ENCODE measurements at places on chromosomes 5 and 9.

DNA sequence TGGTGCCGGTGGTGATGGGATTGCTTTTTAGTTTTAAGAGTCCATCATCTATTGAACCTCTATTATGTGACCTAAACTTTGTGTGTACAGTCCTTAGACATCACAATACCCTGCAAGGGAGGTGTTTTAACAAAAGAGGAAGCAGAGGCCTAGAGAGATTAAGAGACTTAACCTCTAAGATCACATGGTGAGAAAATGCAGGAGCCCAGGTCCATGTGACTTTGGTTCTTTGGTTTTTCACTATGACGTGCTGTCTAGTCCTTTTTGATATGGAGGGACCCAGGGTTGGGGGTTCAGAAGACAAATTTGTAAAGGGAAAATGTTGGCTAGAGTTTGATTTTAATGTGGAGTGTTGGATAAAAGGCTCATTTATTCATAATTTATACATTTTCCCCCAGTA lies 34.1 kb upstream of the TRMT10B start:
- H3K36me3 ChIP-seq = no peaks in the 10 kb centered on the region
- H3K27me3 ChIP-seq = peaks cover 20% of the 10 kb centered on the region
- no peaks in the 10 kb centered on the region for H3K4me1 ChIP-seq
- H3K4me3 ChIP-seq = no peak overlapping the region
- no peak for DNase-seq

- peaks cover 56% of the 10 kb centered on the region for H3K36me3 ChIP-seq
- peaks cover 7% of the 10 kb centered on the region for H3K4me1 ChIP-seq
- H3K4me3 ChIP-seq = no peak overlapping the region
- H3K27ac ChIP-seq = no peak overlapping the region
Observed at GRCh38 chr9:92648474-92648971, 21.4 kb downstream of the IPPK start.

GRCh38 chr5:151406322-151406947 lies 41.0 kb upstream of the SLC36A1 start:
- H3K4me3 ChIP-seq = no peak overlapping the region
- peaks cover 4% of the 10 kb centered on the region for H3K4me1 ChIP-seq
- H3K36me3 ChIP-seq = no peaks in the 10 kb centered on the region

DNA sequence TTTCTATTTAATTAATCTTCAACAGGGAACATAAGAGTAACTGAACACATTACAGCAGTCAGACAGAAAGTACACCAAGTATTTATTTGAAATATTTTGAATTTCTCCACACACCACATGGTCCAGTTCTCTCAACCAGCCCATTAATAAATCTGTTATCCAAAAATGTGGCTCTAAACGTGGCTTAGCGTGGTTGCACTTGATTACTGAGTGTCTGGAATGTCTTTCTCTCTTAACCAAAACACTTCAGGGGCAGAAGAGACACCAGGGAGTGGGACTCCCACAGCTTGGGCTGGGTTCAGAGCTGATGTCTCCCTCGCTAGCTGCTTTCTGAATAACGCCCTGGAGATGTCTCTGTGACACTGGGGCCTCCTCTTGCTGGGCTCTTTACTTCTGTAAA lies 52.6 kb upstream of the FANCC start:
- H3K4me3 ChIP-seq = no peak overlapping the region
- DNase-seq = no peak
- H3K36me3 ChIP-seq = no peaks in the 10 kb centered on the region
- H3K27me3 ChIP-seq = peaks cover 8% of the 10 kb centered on the region
- peaks cover 46% of the 10 kb centered on the region for H3K4me1 ChIP-seq
- H3K27ac ChIP-seq = peak overlapping the region; percentile 71

DNA sequence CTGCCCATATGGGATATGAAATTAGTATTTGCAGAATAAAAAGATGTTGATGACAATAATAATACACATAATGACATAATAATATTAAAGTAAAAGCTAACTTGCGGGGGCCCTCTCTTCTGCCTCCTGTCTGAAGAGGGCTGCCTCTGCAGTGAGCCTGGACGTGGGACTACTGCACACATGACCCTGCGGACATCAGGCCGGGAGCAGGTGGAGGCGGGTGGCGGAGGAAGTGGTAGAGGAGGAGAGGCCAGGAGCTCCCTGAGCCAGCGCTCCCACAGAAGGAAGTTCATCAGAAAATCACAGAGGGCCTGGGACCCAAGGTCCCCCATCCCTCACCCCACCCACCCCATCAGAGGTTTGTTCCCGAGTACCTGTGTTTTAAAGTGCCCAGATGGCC lies 60.5 kb downstream of the ROPN1L start:
- no peak overlapping the region for H3K4me3 ChIP-seq
- H3K4me1 ChIP-seq = peaks cover 16% of the 10 kb centered on the region
- no peaks in the 10 kb centered on the region for H3K36me3 ChIP-seq
- no peak for DNase-seq
- no peaks in the 10 kb centered on the region for H3K27me3 ChIP-seq
- H3K27ac ChIP-seq = no peak overlapping the region

DNA sequence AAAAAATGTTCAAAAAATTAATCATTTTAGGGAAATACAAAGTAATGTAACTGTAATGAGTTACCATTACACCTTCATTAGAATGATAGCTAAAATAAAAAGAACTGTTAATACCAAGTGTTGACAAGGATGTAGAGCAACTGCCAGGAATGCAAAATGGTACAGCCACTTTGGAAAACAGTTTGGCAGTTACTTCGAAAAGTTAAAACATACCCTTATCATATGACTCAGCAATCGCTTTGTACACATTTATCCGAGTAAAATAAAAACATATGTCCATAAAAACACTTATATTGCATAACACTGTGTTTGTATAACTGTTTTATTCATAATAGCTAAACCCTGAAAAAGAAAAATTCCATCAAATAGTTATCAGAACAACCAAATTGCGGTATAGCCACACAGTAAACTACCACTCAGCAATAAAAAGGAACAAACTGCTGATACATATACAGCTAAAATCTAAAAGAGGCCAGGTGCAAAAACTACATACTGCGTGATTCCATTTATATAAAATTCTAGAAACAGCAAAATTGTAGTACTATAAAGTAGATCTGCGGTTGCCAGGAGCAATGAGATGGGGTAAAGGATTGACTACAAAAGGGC lies 61.7 kb downstream of the RFX3 start:
- no peak overlapping the region for H3K4me3 ChIP-seq
- DNase-seq = no peak
- H3K27me3 ChIP-seq = no peaks in the 10 kb centered on the region
- peaks cover 17% of the 10 kb centered on the region for H3K36me3 ChIP-seq
- peaks cover 18% of the 10 kb centered on the region for H3K4me1 ChIP-seq

- no peaks in the 10 kb centered on the region for H3K27me3 ChIP-seq
- H3K27ac ChIP-seq = no peak overlapping the region
- no peaks in the 10 kb centered on the region for H3K36me3 ChIP-seq
- peaks cover 16% of the 10 kb centered on the region for H3K4me1 ChIP-seq
- no peak for DNase-seq
Observed at GRCh38 chr5:151719228-151720000, 32.7 kb upstream of the SPARC start.

- no peak overlapping the region for H3K4me3 ChIP-seq
- no peak overlapping the region for H3K27ac ChIP-seq
- H3K36me3 ChIP-seq = no peaks in the 10 kb centered on the region
- no peak for DNase-seq
Observed at GRCh38 chr9:120694559-120694958, 19.7 kb downstream of the MEGF9 start.

- H3K36me3 ChIP-seq = no peaks in the 10 kb centered on the region
- H3K4me1 ChIP-seq = no peaks in the 10 kb centered on the region
- no peak overlapping the region for H3K27ac ChIP-seq
- H3K27me3 ChIP-seq = no peaks in the 10 kb centered on the region
- DNase-seq = no peak
Observed at GRCh38 chr5:162487528-162488525, 420.3 kb downstream of the GABRG2 start.

GRCh38 chr5:96517295-96517694 lies 84.2 kb upstream of the PCSK1 start:
- no peak for DNase-seq
- H3K36me3 ChIP-seq = no peaks in the 10 kb centered on the region
- H3K4me3 ChIP-seq = no peak overlapping the region
- no peak overlapping the region for H3K27ac ChIP-seq
- H3K4me1 ChIP-seq = no peaks in the 10 kb centered on the region

DNA sequence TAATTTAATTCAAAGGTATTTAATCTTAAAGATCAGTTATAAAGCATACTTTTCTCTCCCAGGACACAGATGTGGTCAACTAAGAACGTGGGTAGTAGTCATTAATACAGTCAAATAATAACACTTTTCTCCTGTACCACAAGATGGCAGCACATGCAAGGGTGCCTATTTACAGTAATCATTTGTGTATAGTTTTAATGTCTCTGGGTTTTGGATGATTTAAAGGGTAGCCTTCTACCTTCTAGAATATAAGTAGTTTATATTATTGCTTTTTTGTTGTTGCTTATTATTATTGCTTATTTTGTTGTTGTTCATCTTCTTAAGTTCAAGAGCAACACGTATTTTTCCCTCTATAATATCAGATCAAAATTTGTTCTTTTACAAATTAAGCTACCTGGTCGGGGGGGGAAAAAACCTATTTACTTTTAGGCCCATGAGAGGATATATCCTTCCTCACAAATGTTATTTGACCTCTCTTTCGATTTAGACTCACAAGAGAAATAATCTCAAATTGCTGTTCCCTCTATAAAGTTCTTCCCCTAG lies 59.6 kb upstream of the SLC27A6 start:
- DNase-seq = no peak
- H3K4me3 ChIP-seq = no peak overlapping the region
- H3K27ac ChIP-seq = no peak overlapping the region

GRCh38 chr9:80906728-80907127 lies 782.6 kb downstream of the TLE1 start:
- no peaks in the 10 kb centered on the region for H3K4me1 ChIP-seq
- no peak for DNase-seq
- no peak overlapping the region for H3K27ac ChIP-seq
- no peak overlapping the region for H3K4me3 ChIP-seq
- H3K27me3 ChIP-seq = no peaks in the 10 kb centered on the region

DNA sequence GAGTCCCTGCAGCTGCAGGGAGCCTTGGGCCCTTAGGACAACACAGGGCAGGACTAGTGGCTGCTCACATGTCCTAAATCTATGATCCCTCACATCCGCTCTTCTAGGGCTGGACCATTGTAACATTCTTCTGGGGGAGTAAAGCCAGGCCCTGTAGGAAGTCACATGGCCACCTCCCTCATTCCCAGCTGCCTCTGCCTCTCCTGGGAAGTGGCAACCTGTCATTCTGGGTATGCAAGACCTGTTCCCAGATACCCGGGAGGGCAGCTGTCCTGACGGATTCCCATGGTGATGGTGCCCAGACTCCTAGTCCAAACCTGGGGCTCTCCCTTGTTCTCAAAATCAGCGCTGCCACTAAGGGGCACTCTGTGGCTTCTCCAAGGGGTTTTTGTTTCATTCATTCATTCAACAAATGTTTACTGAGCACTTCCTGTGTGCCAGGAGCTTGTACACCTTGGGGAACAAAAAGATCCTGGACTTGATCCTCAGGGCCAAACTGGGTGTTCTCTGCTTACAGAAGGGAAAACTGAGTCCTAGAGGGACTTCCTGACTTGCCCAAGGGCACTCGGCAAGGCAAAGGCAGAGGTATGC lies 85.6 kb downstream of the PSD2 start:
- H3K4me1 ChIP-seq = peaks cover 29% of the 10 kb centered on the region
- H3K27ac ChIP-seq = peak overlapping the region; percentile 45
- no peak for DNase-seq
- peaks cover 11% of the 10 kb centered on the region for H3K27me3 ChIP-seq

DNA sequence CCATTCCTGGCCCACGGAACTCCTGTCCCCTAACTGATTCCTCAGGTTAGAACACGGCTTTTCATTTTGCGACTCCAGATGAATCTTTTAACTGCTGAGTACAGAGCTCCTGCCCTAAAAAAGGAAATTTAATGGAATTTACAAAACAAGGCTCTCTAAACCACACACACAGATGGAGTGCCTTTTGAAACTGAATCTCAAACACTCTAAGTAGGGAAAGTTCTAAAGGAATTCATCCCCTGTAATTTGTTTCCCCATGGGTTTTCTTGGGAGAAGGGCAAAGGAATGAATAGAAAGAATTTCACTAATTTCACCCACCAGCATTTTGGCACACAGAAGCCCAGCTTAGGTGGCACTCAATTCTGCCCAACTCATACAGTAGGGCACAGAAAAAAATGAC lies 106.5 kb downstream of the THBS4 start:
- no peaks in the 10 kb centered on the region for H3K27me3 ChIP-seq
- H3K36me3 ChIP-seq = peaks cover 28% of the 10 kb centered on the region
- peaks cover 36% of the 10 kb centered on the region for H3K4me1 ChIP-seq
- no peak overlapping the region for H3K4me3 ChIP-seq

- no peak overlapping the region for H3K27ac ChIP-seq
- DNase-seq = no peak
- H3K36me3 ChIP-seq = peaks cover 2% of the 10 kb centered on the region
Observed at GRCh38 chr9:95574176-95574575, 57.4 kb upstream of the PTCH1 start.

GRCh38 chr5:4640795-4641194 lies 499.3 kb upstream of the ADAMTS16 start:
- DNase-seq = no peak
- peaks cover 16% of the 10 kb centered on the region for H3K27me3 ChIP-seq
- no peak overlapping the region for H3K27ac ChIP-seq
- no peak overlapping the region for H3K4me3 ChIP-seq

DNA sequence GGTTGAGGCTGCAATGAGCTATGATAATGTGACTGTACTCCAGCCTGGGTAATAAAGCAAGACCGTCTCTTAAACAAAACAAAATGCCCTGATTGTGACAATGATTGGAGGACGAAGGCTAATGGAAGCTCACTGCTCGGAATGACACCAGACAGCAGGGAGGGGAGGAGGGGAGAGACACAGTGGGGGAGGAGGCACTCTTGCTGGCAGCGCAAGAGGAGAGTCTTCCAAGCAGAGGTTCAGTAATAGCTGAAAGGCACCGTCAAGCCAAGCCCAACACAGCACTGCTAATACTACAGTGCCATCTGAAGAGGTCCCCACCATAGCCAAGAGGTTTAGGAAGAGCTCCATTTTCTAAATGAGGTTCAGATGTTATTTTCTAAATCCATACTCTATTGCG lies 102.3 kb downstream of the GLDC start:
- no peaks in the 10 kb centered on the region for H3K4me1 ChIP-seq
- H3K36me3 ChIP-seq = no peaks in the 10 kb centered on the region
- DNase-seq = no peak
- H3K27ac ChIP-seq = no peak overlapping the region
- no peak overlapping the region for H3K4me3 ChIP-seq

All from mesothelial cell of epicardium (in vitro differentiated cells).